Stimulated activated CD4-positive, alpha-beta T cell treated with anti-CD3 and anti-CD28 coated beads, TNF-alpha, amount 100 ng/mL, for 48 hours (primary cell): ENCODE measurements at places on chromosomes 16 and 17.

- no peak for DNase-seq
Measured at GRCh38 chr16:79902351-79902750, 301.8 kb upstream of the MAF start.

DNA sequence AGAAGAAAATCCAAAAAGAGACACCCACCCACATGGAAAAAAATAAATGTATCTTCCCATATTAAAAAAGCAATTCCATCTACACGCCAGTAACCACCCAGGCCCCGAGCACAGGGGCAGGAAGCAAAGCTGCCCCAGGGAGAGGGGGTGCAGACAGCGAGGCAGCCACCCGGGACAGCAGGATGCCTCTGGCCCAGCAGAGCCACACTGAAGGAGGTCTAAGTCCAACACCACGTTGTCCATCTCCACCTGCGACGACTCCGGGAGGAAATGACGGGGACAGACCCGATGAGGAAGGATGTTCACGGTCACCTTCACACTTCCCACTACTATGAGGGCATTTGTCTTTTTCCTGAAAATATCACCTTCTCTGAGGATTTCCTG, 14.4 kb upstream of the CYTH1 start:
- no peak for DNase-seq

- no peak for DNase-seq
Measured at GRCh38 chr16:88783391-88784073, 1.5 kb downstream of the PIEZO1 start.

- no peak for DNase-seq
Measured at GRCh38 chr16:30064729-30065101, 845 bp upstream of the ALDOA start.

DNA sequence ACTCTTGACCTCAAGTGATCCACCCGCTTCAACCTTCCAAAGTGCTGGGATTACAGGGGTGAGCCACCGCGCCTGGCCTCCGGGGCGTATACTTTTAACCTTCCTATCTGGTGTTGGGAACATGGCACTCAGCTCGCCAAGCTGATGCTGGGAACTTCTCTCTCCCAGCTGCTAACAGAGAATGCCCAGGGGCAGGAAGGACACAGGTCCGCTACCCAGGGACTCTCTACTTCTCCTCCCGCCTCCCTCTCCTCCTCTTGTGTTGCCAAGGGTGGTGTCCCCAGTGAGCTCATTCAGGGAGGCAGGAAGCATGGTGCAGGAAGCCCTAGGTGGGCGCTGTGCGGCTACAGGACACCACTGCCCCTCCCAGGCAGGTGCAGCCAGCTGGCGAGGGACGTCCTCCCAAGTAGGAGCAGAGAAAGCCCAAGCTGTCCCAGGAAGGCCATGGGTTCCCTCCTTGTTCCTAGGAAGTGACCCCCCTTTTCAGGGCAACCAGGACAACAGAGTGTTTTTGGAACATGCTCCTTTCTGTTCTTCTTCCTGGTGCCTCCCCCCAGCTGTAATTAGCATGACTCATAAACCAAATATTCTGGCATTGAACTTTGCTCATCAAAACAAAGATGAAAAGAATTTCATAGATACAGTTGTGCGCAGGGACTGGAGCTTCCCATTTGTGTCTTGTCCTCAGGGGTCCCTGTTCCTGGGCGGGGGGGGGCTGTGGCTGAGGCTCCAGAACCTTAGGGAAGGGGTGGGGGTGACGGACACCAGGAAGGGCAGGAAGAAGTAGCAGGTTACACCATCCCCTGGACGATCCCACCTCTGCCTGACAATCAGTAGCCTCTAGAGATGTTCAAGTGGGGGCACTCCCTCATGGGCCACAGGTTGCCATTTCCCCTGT, 2.7 kb downstream of the C1QTNF1 start:
- no peak for DNase-seq

DNA sequence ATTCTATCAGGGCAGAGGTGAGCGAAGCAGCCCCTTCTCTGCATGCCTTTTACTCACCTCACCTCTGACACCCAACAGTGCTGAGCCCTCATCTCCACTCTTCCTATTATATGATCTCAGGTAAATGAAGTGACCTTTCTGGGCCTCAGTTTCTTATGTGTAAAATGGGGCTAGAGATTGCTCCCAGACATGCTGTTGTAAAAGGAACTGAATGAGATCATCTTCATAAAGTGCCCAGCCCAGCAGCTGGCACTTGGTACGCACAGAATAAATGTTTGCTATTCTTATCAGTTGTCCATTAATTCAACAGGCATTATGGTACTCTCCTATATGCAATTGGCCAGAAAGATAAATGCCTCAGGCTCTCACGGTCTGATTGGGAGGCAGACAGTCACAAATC, 4.5 kb upstream of the GALK1 start:
- DNase-seq: no peak

- DNase-seq: peak; percentile 45
Measured at GRCh38 chr17:74852237-74853047, 7.2 kb downstream of the GRIN2C start.

- DNase-seq: no peak
Measured at GRCh38 chr17:72034000-72034399, 86.8 kb upstream of the SOX9 start.

DNA sequence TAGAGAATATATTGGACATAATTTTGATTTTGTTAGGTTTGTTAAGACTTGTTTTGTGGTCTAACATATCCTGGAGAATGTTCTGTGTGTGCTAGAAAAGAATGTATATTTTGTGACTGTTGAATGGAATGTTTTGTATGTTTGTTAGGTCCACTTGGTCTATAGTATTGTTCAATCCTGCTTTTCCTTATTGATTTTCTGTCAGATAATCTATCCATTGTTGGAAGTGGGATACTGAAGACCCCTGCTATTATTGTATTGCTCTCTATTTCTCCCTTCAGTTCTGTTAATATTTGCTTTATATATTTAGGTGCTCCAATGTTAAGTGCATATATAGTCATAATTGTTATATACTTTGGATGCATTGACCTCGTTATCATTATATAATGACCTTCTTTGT, 33.0 kb upstream of the NKD1 start:
- no peak for DNase-seq

- DNase-seq: no peak
Measured at GRCh38 chr16:64440421-64440831, 681.4 kb downstream of the CDH11 start.

GRCh38 chr16:75252946-75253911, 1.8 kb upstream of the BCAR1 start:
- DNase-seq: no peak

- no peak for DNase-seq
Measured at GRCh38 chr17:73901661-73902415, 257.6 kb upstream of the SDK2 start.

GRCh38 chr17:33871720-33872540, 383.2 kb upstream of the CCL2 start:
- DNase-seq: no peak

- no peak for DNase-seq
Measured at GRCh38 chr16:87830673-87831420, 38.5 kb downstream of the SLC7A5 start.

GRCh38 chr17:56297184-56297583, 143.9 kb downstream of the ANKFN1 start:
- DNase-seq: no peak

DNA sequence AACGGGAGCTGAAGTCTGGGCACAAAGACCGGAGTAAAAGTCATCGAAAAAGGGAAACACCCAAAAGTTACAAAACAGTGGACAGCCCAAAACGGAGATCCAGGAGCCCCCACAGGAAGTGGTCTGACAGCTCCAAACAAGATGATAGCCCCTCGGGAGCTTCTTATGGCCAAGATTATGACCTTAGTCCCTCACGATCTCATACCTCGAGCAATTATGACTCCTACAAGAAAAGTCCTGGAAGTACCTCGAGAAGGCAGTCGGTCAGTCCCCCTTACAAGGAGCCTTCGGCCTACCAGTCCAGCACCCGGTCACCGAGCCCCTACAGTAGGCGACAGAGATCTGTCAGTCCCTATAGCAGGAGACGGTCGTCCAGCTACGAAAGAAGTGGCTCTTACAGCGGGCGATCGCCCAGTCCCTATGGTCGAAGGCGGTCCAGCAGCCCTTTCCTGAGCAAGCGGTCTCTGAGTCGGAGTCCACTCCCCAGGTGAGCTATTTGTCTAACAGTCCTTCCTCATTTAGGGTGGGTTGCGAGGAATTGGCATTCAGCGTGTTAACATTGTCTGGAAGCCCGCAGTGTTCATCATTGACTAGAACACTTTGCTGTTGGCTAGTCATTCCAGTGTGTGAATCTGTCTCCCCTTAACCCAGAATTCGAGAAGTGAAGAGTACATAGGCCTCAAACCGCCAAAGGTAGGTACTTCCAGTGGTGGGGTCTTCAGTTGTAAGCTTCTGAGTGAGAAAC, 1.5 kb downstream of the CDK12 start:
- no peak for DNase-seq

GRCh38 chr16:88799569-88800276, 3.9 kb upstream of the CDT1 start:
- no peak for DNase-seq

DNA sequence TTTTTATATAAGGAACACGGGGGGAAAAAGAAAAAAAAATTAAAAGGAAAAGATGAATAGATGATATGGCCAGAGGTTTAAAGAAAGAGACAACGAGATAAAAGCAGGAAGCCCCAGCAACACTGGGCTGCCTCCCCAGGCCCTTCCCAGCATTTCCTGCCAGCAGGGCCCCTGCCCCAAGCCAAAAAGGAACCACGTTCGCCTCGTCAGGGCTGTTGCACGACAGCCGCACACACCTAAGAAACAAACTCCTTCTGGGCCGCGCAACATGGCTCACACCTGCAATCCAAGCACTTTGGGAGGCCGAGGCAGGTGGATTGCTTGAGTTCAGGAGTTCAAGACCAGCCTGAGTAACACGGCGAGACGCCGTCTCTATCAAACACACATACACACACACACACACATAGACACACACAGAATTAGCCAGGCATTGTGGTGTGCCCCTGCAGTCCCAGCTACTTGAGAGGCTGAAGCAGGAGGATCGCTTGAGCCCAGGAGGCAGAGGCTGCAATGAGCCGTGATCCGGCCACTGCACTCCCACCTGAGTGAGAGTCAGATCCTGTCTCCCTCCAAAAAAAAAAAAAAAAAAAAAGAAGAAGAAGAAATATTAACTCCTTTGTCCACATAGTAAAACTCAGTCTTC, 83.0 kb downstream of the ANKRD11 start:
- DNase-seq: no peak

DNA sequence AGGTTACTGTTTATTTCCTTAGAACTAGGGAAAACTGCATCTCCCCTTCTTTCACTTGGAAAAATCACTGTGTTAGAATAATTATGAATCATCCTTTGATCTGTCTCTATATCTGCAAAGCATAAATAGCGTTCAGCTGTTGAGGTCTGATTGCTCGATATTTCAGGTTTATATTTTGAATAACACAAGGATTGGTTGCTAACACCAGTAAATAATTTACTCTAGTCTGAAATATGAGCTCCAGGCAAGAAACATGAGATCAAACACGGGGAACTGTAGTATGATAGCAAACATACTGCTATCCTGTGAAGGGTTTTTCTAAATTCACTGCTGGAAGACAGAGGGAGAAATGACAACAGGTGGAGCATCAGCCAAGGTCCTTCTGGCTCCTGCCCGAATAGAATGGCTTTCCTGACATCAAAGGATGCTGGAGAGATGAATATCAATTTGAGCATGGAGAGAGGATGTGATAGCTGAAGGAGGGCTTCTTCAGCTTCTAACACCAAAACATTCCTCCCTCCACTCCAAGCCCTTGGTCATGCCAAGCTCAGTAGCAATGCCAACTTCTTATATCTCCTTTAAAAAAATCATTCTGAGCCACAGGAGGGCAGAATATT, 450.3 kb downstream of the SHISA9 start:
- no peak for DNase-seq

DNA sequence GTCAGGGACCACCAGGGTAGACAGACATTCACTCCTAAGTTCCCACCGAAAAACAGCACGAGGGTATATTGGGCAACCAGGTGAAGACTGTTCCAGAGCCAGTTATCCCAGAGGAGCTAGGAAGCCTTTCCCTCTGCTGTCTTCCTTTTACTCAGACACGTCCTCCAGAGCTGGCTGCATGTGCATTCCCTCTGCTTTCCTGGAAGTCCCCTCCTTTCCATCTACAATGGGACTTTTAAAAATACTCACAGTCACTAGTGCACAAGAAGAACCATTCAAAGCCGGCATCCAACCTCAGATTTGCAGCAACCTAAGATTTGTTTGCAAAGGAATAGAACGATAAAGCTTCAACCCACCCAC, 32.5 kb upstream of the CRISPLD2 start:
- no peak for DNase-seq

GRCh38 chr16:17367036-17367435, 103.7 kb downstream of the XYLT1 start:
- DNase-seq: no peak

GRCh38 chr16:30398661-30399434, 3.6 kb downstream of the ZNF48 start:
- DNase-seq: no peak

- DNase-seq: no peak
Measured at GRCh38 chr16:67504031-67505021, 21.0 kb upstream of the AGRP start.

GRCh38 chr16:2038382-2039231, 9.0 kb downstream of the NTHL1 start:
- DNase-seq: no peak

DNA sequence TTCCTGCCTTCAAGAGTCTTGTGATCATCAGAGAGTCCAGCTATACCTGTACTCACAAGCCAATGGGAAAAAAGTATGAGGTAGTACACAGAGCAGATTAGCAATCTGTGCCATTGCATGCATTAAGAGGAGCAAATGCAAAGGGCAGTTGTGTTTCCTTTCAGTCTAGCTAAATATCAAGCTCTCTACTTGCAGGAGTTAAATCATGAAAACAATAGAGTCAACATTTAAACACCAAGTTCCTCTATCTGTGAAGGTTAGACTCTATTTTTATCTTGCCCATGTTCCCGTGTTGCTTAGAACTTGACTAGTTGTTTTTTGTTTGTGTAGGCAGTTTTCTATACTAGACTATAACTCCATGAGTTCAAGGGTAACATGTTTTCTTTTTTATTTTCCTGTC, 4.7 kb upstream of the FAM20A start:
- no peak for DNase-seq

- DNase-seq: no peak
Measured at GRCh38 chr17:36880268-36880905, 56.9 kb upstream of the LHX1 start.
